ENCODE measurements at places on chromosomes 5 and 9.

DNA sequence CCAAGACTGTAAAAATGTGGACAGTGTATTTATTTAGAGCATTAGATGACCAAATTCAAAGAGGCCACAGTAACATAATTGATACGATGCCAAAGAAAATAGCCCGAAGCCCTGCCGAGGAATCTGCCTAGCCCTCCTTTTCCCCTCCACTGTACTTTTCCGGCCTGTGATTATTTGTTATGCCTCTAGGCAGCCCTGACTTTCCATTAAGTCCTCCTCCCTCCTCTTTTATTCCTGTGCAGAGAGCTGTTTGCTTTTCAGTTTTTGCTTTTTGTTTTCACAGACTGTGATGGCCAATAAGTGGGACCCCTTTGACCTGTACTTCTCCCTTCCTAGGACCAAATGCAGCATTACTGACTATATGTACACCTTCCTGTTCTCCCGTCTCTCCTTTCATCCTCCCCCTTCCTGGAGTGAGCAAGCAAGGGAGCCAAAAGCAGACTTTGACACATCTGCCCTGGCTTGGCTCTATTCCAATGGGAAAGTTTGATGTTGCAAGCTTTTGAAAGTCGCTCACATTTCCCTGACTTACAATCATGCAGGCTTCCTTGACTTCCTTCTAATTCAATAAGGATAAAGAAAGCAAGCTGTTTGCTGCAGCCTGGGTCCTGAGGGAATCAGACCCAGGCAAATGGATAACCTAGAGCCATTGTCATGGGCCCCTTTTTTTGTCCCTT lies 76.1 kb downstream of the NREP start:
- peak; percentile 14 for DNase-seq

- DNase-seq = no peak
Observed at GRCh38 chr5:176846335-176847140, 36.2 kb downstream of the UNC5A start.

DNA sequence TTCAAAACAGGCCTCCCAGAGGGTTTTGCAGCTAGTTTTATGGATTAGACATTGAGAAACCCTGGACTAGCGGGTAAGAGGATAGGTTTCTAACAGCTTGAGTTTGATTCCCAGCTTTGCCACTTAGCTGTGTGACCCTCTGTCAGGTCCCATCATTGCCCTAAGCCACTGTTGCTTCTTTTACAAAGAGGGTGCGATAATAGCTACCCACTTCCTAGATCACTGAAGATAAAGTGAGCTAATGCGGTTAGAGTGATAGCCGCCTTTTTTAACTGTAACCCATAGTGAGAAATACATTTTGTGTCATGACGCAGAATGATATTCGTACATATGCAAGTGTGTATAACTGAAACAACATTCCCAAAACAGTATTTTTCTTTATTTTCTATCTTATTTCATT lies 40.3 kb downstream of the CSF1R start:
- no peak for DNase-seq

GRCh38 chr5:39340506-39340905 lies 23.8 kb downstream of the C9 start:
- DNase-seq = no peak

GRCh38 chr9:126380447-126380846 lies 53.8 kb downstream of the MVB12B start:
- no peak for DNase-seq

- DNase-seq = no peak
Observed at GRCh38 chr9:110143485-110143884, 64.5 kb downstream of the C9orf152 start.

GRCh38 chr5:548256-548655 lies 24.0 kb upstream of the SLC9A3 start:
- no peak for DNase-seq

DNA sequence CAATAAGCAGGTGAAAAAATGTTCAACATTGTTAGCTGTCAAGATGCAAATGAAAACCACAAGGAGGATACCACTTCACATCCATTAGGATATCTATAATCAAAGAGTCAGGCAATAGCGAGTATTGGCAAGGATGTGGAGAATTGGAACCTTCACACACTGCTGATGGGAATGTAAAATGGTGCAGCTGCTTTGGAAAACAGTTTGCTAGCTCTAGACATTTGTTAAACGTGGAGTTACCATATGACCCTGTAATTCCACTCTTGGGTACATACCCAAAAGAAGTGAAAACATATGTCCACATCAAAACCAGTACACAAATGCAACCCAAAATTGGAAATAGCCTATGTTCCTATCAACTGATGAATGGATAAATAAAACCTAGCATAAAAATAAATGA lies 37.4 kb downstream of the SCAMP1 start:
- no peak for DNase-seq

DNA sequence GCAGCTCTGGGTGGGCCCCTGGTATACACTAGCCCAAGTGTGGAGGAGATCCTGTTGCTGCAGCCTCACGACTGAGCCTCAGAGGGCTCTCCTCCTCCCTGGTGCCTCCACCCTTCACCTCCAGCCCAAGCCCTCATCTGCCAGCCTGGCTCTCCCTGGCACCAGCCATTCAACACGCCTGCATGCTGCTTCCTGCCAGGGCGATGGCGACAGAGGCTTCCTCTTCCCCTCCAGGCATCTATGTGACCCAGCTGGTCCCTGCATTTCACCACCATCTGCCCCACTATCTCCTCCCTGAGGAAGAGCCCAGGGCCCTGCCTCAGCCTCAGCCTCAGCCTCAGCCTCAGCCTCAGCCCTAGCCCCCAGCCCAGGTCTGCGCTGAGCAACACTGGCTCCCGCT lies 54.8 kb upstream of the ANGPTL2 start:
- DNase-seq = no peak

- DNase-seq = no peak
Observed at GRCh38 chr5:145637396-145637795, 197.7 kb downstream of the PRELID2 start.

GRCh38 chr5:173457482-173457881 lies 129.3 kb upstream of the STC2 start:
- no peak for DNase-seq

DNA sequence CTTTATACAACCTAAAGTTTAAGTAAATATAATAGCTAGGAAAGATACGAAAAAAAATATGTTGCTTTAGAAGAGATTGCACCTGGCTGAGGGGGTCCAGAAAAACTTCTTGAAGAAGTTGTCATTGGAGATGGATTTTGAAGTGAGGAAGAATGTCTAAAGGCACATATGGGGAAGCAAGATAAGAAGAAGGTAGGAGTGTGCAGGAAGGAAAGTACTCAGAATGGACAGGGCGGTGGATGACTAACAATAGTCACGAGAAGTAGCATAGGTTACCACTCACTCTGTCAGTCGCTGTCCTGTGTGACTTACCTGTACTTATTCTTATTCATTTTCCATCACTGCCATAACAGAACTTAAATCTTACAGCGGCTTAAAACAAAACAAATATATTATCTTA lies 251.6 kb downstream of the GRIA1 start:
- DNase-seq = no peak

GRCh38 chr9:123812984-123813383 lies 116.9 kb downstream of the DENND1A start:
- DNase-seq = no peak

GRCh38 chr9:131096269-131097125 lies at the start of gene AIF1L:
AIF1L (plus strand) TSS chr9:131096531; CDS start chr9:131096630, 99 bp downstream.
- peak; percentile 64 for DNase-seq

DNA sequence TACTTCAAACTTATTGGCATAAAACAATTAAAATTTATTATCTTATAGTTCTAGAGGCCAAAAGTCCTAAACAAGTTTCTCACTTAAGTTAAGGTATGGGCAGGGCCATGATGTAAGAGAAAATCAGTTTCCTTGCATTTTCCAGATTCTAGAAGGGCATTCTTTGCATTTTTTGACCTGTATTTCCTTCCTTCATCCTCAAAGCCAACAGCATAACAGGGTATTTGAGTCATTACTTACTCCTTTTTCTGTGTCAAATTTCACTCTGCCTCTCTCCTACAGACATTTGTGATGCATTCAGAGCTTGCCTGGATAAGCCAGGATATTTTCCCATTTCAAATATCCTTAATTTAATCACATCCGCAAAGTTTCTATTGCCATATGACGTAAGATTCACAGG lies 1499.0 kb downstream of the EFNA5 start:
- no peak for DNase-seq

DNA sequence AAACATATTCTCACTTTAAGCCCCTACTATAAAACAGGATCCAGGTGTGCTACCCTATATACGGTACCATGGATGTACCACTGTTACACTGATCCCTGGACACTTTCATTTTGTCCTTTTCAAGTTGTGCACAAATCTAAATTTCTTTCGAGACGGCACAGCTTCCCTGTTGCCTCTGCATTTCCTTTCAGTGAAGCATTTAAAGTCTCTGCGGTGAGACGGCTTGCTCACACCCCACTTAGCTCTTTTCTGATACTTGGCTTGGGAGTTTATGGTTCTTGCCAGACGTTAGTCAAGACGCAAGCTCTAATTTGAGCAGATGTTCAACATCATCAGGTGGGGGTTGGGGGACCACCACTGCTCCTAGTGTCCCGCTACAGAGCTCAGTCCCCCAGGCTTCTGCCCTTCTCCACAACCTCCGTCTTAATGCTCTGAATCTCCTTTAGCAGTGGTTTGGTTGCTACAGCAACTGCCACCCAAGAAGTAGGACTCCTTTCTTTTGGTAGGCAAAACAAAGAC lies 15.8 kb downstream of the F2RL2 start:
- no peak for DNase-seq

DNA sequence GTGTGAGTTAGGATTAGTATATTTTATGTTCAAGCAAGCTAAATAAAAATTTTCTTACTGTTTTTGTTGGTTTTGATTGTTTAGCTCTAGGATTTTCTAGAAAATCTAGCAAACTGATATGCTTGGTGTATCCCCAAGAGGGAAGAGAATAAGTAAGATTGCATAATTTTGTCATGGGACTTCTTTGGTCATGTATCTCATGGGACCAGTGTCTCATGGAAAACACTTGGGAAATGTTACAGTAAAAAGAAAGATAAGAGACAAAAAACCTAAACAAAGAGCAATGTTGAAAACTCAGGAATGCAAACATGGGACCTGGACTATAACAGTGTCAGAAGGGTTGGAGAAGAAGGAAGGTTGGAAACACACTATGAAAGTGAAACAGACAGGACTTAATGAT lies 119.4 kb downstream of the TLR4 start:
- DNase-seq = no peak

DNA sequence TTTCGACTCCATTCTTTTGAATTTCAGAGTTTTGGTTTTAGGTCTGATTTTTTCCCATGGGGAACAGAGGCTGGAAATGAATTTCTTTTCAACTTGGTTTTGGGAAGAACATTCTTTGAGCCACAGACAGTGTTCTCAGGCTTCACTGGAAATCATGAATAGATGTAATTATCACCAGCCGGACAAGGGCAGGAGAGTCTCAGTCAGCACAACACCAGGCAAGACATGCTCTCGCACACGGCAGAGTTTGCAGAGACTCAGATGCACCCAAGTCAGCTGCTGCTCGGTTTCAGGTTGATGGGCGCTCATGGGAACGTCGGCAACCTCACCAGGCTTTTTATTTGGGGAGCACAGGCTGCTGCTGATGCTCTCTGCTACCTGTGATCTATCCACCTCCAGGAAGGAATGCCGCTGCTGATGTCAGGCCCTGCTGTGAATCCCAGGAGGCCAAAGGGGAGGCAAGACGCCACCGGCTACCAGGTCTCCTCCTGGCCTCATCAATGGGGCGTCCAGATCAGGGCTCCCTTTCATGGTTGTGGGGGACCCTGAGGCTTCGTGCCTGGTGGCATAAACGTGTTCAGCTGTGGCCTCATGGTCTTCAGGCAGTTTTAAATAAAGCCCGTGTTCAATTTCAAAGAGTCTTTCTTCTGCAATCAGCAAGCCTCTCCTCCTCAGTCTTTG lies 332.3 kb upstream of the IRX4 start:
- no peak for DNase-seq

GRCh38 chr5:75113354-75114113 lies 61.2 kb upstream of the GCNT4 start:
- no peak for DNase-seq

DNA sequence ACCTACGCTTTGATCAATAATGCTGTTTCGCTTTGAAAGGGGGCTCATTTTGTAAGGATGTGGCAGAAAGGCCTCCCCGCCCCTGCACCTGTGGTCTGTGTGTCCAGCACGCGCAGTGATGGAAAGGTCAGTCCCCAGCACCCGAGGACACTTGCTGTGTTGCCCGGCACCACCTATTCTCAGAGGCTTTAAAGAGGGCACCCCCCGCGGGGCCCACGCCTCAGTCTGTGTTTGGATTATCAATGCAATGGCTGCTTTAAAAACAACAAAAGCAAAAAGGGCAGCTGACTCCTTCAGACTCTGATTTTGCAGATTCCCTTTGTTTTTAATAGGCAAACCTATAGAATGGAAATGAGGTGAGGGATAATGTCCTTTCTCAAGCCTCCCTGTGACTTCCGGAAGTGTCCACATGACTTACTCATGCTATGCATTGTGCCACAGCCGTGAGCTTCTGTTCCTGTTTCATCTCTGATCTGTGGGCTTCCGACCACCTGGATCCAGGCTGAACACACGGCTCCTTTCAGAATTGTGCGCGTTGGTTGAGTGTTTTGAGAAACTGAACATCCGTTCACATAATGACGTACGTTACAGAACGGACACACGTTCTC lies 416.2 kb downstream of the IRX2 start:
- no peak for DNase-seq

DNA sequence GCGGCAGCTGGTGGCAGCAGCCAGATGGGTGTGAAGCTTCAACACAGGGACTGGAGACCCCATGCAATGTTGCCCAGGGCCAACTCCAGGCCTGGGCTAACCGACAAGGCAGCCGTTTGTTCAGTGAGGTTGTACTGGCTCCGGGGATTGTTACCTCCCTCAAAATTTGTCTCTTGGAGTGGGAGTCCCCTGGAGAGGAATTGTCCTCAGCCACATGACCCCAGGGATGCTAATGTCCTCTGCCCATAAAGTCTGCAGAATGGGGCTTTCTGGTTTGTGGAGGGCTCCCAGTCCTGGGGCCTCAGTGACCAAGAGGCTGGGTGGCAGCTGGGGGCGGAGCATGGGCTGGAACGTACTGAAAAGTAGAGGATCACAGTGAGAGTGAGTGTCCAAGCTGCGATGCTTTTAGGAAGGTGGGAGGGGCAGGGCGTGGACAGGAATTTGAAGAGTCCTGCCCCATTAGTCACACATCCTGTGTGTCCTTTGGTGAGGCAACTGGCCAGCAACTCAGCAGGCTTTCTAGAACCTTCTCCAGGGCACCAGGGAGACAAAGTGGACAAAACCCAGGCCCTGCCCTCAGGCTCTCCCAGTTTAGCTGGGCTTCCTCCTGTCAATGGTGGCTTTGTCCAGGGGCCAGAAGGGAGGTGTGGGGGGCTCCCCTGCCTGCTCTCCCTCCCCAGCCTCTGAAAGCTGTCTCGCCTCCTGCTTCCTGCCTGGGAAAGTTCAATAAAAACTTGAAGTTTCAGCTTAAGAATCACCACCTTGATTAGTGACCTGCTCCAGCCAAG lies 114.0 kb downstream of the NSG2 start:
- no peak for DNase-seq

- DNase-seq = peak; percentile 64
Observed at GRCh38 chr9:16726718-16727451, 143.6 kb downstream of the BNC2 start.

Data from A673 (cell line).